ENCODE measurements at places on chromosomes 11 and 22.

DNA sequence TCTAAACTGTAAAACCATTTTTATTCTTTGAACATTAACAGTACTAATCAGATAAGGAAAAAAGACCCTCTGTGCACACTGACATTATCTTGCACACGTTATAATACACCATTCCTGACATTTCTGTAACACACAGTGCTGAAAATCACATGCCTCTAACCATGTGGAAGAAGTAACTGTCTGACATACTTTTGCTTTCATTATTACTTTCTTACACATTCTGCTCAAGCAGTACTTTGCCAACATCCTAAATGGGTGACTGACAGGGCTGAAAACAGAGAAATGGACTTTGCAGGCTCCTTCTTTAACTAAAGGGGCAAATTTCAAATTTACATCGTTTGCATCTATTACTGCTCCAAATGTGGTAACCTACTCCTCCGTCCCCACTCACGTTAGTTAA is 22.8 kb upstream of the TP53AIP1 start:
- DNase-seq, result no peak

- DNase-seq, result no peak
Measured at GRCh38 chr11:100687630-100688395, 725 bp downstream of the ARHGAP42 start.

DNA sequence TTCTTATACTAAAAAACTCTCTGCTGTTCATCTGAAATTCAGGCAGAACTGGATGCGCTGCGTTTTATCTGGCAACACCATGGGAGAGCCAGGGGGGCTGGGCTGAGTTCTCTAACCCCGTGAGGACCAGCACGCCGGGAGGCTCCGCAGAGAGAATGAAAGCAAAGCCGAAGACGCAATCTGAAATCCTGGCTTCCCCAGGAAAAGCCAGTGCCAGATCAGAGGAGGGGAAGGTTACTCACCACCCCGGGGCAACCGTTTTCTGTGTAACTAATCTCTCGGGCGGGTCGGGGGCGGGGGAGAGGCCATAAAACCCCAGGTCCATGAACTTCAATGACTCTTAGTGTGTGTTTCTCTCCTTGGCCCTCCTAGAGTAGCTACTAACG is 99.4 kb downstream of the SHANK2 start:
- DNase-seq, result peak; percentile 22

DNA sequence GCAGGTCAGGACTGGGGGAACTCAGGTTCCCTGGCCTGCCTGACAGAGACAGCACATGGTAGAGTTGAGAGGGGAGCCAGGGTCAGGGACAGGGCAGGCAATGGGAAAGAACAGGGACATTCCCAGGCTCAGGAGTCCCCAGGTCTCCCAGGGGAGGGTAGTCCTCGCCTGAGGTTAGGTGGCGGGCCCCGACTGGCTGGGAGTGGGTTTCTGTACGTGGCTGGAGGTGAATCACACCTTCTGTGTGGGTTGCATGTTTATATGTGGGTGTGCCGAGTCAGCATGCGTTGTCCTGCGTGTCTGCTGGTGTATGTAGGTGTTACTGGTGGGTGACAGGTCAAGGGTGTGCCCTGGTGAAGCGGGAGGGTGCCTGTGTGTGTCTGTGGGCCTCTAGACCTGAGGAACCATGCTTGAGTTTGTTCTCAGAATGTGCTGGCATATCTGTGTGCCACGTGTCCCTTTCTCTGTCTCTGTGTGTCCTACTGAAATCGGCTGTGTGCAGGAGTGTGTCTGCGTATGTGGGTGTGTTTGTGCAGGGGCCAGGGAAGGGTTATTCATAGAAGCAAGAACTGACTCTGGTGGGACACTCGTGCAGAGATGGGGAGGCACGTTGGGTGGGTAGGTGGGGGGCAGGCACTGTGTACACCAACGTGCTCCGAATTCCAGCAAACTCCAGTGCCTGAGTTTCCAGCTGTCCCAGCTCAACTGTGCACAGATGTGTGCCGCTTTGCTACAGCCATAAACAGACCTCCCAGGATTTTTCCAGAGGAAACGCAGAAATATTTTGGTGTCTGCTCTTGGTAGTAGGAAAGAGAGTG is 23.8 kb upstream of the OAF start:
- peak; percentile 91 for DNase-seq

DNA sequence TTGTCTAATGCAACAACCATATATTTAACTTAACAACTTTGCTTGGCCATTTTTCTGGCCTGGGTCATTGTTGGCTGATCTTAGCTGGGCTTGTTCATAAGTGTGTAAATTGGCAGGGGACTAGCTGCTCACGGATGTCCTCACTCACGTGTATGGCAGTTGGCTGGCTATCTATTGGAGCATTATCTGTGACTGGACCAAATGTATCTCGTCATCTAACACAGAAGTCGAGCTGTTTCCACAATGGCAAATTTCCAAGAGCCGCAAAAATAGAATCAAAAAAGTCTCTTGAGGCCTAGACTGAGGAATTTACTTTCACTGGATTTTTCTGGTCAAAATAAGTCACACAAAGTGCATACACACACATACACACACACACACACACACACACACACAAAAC is 893.3 kb downstream of the FAM181B start:
- no peak for DNase-seq

DNA sequence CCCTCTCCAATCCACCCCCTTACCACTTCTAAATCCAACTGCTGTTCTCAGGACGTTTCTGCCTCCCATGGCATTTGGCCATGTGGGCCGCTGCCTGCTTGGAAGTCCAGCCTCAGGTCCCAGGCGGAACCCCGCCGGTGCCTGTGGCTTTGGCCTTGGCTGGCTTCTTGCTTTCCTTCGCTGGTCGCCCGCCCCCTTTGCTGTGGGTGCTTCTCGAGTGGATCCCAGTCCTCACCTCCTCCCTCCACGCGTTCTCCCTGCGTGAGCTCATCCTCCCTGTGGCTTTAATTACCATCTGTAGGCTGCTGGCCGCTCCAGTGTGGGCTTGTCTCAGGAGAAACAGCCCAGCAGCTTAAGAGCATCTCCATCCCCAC is 111.7 kb downstream of the NECTIN1 start:
- DNase-seq, result no peak

GRCh38 chr22:41561788-41562187 is 978 bp downstream of the CSDC2 start:
- no peak for DNase-seq

DNA sequence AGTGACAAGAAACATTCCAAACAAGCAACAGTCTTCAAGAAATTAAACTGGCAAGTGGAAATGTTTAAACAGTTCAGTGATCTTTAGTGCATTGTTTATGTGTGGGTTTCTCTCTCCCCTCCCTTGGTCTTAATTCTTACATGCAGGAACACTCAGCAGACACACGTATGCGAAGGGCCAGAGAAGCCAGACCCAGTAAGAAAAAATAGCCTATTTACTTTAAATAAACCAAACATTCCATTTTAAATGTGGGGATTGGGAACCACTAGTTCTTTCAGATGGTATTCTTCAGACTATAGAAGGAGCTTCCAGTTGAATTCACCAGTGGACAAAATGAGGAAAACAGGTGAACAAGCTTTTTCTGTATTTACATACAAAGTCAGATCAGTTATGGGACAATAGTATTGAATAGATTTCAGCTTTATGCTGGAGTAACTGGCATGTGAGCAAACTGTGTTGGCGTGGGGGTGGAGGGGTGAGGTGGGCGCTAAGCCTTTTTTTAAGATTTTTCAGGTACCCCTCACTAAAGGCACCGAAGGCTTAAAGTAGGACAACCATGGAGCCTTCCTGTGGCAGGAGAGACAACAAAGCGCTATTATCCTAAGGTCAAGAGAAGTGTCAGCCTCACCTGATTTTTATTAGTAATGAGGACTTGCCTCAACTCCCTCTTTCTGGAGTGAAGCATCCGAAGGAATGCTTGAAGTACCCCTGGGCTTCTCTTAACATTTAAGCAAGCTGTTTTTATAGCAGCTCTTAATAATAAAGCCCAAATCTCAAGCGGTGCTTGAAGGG is 6.0 kb downstream of the MALAT1 start:
- DNase-seq, result no peak

DNA sequence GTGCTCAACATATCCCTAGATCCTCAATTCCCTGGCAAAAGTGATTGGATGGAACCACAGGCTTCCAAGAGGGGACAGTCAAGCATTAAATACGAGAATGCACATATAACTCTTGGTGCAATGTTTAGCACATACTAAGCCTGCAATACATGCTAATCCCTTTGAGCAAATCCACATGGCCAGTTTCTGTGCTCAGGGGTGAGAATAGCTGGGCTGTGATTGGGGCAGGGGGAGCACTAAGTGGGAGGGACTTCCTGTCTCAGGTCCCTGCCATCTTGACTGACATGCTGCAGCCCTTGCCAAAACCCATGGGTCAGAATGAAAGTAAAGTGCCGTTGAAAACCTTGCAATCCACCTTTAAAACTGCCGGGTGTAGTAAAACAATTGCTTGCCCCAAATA is 2.7 kb upstream of the ADAMTS15 start:
- no peak for DNase-seq

GRCh38 chr11:13042873-13043342 is 33.8 kb downstream of the RASSF10 start:
- no peak for DNase-seq

- DNase-seq, result no peak
Measured at GRCh38 chr11:117826190-117826570, 1.6 kb upstream of the FXYD2 start.

DNA sequence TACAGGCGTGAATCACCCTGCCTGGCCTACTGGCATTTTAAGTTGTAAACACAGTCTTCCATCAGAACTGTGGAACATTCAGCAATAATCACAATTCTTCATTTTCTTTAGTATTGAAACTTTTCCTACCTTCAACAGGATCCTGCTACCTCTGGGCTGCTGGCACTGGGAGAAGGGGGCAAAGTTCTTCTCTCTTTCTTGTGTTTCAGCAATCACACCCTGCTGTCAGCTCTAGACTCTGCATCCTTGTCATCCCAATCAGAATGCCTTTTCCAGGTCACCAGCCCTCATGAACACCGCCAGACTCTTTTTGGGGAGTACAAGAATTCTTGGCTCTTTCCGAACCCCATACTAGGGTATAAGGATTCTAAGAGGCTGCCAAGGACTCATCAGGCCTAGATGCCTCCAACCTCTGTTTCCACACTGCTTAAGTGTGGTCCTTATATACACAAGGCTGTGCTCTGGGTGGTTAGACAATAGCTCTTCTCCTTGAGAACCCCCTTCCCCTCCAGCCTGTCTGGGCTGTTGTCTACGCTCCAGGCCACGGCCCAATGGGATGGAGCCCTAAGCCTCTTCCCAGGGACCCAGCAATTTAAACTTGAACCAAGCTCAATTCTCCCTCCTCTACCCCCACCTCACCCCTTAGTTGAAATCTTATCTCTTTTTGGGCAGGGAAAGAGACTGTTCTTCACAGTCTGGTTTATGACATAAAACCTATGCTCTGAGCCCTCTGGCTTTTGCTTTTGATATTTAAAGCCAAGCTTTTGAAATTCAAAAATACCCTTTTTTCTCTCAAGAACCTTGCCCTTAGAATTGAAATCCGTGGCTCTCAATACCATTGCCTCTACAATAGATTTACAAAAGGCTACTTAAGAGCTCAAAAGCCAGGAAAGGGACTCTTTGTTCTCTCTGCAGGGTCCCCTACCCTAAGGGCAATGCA is 327.4 kb downstream of the BUD13 start:
- no peak for DNase-seq

DNA sequence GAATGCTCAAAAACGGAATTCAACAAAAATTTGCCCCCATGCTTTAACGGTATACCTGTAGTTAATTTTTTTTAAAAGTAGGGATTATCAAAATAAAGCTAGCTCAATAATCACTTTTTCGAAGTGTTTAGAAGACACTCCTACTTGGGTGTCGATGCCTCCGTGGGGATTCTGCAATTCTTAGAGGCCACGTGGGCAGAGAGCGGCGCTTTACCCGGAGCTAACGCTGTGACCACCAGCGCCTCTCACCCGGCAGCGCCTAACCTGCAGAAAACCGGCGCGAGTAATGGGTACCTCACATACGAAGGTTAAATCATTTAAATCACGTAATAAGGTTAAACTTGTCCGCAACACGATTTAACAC is 583 bp downstream of the TAF1D start:
- no peak for DNase-seq

DNA sequence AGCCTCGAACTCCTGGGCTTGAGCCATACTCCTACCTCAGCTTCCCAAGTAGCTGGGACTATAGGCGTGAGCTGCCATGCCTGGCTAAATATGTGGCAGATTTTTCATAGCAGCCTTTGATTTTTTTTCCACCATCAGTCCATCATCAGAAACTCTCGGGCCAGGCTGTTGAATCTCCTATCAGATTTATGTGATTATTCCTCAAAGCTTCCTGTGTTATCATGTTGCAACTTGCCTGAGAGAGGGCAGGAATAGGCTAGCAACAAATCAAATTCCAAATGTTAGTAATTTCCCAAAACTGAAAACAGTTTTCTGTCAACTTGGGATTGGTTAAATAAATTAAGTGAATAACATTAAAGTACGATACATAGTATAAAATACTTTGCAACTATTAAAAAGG is 3.4 kb downstream of the LRRC51 start:
- DNase-seq, result no peak

GRCh38 chr11:59918480-59918879 is 19.8 kb upstream of the OOSP1 start:
- DNase-seq, result no peak

DNA sequence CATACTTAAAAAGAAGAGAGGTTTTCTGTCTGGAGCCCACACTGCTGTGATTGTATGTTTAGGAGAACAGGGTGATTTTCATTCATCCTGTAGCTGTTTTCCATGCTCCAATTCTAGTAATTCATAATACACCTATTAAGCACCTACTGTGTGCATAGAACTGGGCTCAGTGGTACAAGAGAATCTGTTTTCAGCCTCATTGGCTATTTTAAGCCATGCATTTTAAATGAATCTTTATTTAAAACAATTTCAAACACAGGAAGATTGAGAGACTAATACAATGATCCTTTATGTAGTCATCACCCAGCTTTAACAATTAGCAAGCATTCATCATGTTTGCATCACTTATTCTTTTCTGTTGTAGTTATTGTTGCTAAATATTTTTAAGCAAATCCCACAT is 86.2 kb downstream of the BDNF start:
- DNase-seq, result no peak

DNA sequence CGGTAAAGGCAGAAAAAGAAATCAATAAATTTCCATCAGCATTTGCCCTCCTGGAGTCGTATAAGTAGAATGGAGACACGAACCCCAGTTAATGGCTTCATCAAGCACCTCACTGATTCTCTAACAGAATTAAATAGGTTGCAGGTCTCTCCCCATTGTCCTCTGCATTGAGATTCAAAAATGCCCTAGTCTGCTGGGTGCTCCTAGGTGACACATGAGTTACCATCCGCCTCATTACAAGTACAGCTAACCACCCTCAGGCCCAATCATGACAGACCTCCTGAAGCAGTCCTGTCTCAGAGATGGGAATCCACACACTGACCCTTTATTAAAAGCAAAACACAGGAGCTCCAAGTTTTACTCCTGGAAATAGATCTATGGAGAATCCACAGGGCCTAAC is 31.4 kb downstream of the HSPA8 start:
- DNase-seq, result no peak

GRCh38 chr11:44595964-44596381 is 30.5 kb downstream of the CD82 start:
- no peak for DNase-seq
